ENCODE measurements at places on chromosomes 6 and 20.

DNA sequence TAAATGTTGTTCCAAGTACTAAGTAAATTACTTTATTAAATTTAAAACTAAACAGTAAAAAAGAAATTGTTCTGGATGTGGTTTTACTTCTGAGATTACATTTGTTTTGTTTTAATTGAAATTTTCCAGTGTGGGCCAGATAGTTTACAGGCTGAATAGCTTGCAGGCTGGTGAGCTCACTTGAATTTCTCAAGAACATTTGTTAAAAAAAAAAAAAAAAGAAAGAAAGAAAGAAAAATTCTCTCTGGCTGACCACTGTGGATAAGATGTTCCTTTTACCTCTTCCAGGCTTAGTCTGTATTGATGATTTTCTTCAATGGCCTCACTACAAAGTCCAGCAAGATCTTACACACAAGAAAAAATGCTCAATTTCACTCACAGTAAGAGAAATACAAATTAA lies 85.4 kb downstream of the PLCG1 start:
- no peak for DNase-seq

- DNase-seq = no peak
Observed at GRCh38 chr20:25864326-25864962, 167.8 kb upstream of the ZNF337 start.

DNA sequence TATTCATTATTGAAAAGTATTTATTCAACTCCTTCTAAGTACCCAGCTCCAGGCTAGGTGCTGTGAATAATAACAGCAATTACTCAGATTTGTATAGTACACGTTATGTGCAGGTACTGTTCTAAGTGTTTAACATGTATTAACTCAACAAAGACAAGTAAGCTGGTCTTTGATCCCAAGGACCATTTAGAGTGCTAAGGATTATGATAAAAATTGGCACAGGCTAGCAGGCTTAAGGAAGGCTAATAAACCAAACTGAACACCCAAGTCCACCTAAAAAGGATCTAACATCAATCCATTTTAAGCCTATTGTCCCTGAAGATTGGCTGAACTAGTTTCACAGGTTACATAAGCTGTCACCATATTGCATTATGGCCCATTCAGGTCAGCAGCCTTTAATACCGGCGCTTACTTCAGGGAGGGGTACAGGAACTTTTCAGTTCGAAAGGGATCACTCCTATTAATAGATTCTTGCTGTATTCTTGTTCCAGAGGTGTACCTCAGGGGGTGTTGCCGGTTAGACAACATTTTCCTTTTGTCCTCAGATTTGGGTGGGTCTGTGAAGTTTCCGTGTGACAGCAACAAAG lies 99.0 kb upstream of the GMDS start:
- DNase-seq = no peak

DNA sequence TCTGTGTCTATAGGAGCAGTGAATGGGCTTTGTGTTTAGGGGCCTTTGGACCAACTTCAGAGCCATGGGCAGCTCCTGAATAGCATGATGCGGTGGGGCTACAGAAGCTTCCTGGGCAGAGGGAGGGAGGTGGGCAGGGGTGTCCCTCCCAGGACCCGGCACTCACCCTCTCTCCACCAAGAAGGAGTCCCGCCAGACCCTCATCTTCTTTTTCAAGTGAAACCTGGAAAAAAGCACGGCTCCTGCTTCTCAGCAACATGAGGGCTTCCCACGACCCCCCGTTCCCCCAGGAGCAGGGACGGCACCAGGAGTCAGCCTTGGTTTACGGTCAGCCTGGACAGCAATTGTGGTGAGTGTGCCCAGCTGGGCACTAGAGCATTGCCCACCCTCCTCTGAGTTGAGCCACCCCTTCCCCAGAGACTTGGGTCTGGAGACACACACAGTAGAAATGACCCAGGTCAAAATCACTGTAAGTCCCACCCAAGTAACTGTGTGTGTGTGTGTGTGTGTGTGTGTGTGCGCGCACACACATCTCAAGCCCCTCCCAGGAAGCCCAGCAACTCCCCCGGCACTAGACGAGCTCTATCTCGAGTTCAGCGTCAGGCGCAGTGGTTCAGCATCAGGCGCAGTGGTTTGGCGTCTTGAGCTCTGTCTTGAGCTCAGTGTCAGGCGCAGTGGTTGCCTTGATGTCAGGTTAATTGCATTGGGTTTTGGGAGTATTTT lies 108.2 kb downstream of the SULF2 start:
- DNase-seq = no peak

GRCh38 chr20:49293122-49293521 lies 15.3 kb upstream of the ZNFX1 start:
- no peak for DNase-seq

GRCh38 chr6:25874822-25875562 lies 949 bp upstream of the SLC17A3 start:
- no peak for DNase-seq

DNA sequence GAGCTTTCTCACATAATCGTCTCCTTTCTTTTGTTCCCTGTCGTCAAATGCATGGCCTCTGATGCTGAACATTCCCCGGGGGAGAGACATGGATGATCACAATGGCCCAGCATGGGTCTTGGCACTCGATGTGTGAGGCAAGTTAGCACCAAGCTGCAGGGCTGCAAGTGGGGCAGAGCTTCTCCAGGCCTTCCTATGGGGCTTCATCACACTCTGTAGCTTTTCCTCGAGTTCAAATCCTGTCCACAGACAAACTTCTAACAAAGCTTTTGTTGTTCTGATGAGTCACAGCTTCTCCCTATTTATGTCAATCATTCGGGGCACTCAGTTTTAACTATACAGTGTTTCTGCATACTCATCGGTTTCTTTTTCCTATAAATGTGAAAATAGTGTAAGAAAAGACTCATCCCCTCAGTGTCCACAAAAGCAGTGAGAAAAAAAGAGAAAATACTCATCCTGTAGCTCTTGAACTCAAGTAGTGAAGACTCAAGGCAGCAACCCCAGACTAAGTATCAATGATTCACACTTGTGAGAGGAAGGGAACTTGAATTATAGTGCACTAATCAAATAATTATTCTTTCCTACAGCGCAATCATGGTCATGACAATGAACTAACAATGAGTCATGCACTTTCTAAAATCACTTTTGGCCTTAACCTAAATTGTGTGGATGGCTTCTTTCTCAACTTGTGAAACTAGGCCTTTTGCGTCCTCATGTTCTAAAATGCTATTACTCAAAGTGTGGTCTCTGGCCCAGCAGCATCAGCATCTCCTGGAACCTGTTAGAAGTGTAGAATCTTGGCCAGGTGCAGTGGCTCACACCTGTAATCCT lies 68.4 kb upstream of the NOX3 start:
- DNase-seq = no peak

- DNase-seq = no peak
Observed at GRCh38 chr6:63792736-63793464, 157.3 kb downstream of the PHF3 start.

DNA sequence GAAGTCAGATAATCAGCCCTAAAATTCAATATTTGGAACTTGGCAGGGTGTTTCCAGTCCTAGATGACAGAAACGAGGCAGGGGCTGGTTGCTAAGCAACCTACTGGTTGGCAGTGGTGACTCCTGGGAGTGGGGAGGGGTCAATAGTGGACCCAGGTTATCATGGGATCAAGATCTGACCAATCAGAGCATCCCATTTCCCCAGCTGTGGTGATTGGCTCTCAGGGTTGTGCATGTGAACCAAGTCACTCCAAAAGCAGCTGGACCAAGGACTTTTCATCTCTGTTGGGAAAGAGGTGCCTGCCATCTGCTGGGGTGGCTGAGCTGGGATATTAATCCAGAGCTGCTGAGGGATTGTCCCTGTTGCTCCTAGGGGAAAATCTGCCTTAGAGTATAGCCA lies 253.4 kb downstream of the PREX1 start:
- DNase-seq = no peak

DNA sequence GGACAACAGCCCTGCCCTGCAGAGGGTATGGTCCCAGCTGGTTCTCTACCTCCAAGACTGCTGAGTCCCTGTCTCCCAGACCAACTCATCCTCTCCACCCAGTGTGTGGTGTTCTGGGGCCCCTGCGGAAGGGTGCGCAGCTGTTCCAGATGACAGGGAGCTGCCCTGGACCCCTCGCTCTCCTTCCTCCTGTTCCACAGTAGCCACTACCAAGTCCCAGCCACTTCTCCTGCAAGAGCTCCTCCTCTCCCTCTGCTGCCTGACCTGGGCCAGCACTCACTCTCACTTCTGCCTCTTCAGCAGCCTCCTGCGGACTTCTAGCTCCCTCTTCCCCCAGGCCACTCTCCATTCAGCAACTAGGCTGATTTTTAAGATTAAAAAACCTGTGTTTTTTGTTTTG lies 40.1 kb upstream of the TMEM181 start:
- no peak for DNase-seq

- DNase-seq = no peak
Observed at GRCh38 chr20:37650661-37651060, 43.2 kb upstream of the CTNNBL1 start.

GRCh38 chr20:32112841-32113240 lies 3.3 kb downstream of the TM9SF4 start:
- no peak for DNase-seq

DNA sequence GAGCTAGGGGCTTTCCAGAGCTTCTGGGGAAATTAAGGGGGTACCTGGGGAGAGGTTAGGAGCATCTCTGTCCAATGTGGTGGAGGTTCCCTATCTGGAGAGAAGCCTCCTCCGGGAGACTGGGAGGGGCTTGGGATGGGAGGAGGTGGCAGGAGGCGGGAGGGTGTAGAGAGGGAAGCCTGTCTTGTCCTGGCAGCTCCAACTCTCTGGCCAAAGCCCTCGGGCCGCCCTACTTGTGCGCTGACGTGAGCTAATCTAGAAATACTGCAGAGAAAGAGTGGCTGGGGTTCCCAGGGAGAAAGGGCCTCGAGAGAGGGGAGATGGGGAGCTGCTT lies 1.6 kb upstream of the SLC32A1 start:
- no peak for DNase-seq

DNA sequence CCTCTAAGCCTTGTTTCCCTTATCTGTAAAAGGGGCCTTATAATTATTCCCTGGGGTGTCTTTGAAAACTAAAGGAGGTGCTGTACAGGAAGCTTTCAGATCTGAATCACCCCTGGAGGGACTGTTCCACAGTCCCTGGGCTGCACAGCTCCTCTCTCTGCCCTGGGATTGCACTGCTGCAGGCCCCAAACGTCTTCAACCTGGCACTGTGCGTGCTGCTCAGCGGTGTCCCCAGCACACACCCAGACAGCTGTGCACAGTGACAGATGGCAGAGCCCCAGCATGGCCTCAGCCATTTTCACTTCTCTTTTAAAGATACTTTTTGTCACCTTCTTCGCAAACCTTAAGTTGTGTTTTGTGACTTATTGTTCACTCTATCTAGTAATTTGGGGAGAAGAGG lies 50.7 kb upstream of the INSM1 start:
- DNase-seq = no peak

DNA sequence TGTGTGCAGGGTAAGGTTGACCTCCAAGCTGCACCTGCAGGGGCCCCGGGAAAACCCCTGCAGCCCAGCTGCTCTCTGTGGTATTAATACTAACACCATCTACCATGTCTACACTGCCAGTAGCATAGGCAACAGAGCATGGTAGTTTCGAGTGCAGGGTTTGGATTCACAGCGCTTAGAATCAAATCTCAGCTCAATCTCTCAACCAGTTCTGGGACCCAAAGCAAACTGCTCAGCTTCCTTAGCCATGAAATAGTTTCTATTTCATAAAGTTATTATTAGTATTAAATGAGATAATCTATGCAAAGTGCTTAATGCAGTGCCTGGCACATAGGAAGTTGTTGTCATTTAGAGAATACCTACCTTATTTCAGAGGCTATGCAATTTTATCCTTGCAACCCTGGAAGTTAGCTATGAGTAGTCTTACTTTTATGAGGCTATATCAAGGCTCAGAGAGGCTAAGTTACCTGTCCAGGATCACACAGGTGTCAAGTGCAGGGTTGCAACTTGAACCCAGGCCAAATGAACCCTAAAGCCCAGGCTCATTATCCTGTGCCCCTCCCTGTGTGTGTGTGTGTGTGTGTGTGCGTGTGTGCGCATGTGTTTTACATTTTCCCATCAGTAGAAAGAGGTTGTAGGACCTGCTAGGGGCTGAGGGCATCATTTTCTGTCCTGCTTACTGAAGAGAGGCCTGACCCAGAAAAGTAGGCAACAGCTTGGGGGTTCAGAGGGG lies 27.6 kb upstream of the MRPS18A start:
- no peak for DNase-seq

GRCh38 chr6:30781395-30781742 lies 37.0 kb upstream of the IER3 start:
- no peak for DNase-seq
